ENCODE measurements at places on chromosomes 7 and 10.

DNA sequence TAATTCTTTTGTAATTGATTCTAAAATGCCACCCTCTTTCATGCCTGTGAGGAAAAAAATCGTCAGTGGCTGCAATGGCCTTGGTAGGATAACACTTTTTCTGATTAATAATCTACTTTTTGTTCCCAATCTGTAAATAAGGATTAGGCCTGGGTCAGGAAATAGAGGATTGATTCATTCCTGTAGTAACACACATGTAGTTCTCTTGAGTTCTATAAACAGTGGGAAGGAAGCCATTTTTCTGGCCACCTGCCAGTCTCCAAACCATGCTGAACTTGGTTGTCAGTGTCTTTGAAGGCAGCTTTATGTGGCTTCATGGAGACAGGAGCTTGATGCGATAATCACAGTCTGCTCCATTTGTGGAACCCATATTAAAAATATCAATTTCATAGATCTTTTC, 169.3 kb upstream of the NFE2L3 start:
- DNase-seq: no peak

- DNase-seq: no peak
These were observed 209.6 kb downstream of the KIAA1217 start for GRCh38 chr10:24418532-24418931.

DNA sequence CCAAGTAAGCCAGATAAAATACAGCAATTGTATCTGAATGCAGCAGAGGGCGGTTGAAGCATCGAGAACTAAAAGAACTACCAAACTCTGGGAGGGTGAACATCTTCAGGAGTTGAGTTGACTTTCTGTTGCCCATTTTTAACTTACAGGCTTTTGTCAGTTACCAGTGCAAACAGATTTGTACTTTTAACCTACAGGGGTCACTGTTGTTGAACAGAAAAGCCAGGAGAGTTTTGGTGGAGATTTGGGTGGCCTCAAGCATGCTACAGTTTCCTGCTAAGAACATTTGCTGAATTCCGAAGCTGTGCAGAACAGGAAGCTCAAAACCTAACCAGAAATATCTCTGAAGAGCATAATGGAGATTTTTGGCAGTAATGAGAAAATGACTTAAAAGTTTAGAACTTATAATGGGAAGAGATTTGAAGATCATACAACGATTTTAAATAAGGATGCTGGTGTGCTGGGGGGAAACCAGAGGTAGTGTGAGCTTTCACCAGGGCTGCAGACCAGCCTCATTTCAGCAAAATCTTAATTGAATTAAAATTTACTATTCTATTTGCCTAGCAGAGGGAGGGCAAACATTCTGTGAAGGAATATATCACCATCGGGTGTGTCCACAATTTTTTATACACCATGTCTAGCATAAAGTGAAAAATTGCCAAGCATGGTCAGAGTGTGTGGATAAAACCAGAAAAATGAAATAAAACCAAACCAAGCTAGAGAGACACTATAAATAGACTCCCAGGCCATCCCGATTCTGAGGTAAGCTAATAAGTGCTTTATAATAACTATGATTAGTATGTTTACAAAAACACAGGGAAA, 208.6 kb upstream of the CCDC6 start:
- peak; percentile 81 for DNase-seq

DNA sequence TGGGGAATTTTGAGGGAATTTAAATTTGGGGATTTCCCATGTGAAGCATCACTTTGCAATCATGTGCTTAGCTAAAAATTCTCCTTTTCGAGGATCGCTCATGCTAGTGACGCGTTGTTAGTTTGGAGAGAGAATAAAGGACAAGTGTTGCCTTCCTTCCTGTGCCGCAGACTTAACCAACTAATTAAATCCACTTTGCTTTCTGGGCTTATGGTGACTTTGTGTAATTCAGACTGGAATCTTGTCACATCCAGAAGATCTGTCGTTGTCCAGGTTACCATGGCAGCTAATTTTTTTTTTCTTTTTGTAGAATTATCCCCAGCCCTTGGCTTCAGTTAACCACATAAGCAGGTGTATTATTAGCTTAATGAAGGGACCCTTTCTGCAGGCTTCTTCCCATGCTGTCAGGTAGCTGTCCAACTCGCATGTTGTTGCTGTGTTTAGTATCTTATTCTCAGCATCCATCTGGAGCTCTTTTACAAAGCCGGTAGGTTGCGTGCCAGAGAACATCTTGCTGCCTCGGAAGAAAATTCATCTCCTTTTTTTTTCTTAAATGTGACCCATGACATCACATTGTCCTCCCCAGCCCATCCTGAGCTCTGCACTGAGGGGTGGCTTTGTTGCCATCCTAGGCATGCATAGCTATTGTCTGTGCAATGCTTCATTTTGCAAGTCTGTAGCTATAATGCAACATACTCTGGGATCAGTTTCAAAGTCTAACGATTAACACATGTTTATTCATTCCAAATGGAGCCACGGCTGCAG, 47.2 kb upstream of the NRP1 start:
- peak; percentile 59 for DNase-seq

- no peak for DNase-seq
These were observed 183.9 kb downstream of the THSD7A start for GRCh38 chr7:11648101-11648500.

GRCh38 chr7:95433952-95434556, 774 bp downstream of the PON2 start:
- DNase-seq: no peak

- DNase-seq: no peak
These were observed 27.2 kb downstream of the HIPK2 start for GRCh38 chr7:139750459-139751095.

DNA sequence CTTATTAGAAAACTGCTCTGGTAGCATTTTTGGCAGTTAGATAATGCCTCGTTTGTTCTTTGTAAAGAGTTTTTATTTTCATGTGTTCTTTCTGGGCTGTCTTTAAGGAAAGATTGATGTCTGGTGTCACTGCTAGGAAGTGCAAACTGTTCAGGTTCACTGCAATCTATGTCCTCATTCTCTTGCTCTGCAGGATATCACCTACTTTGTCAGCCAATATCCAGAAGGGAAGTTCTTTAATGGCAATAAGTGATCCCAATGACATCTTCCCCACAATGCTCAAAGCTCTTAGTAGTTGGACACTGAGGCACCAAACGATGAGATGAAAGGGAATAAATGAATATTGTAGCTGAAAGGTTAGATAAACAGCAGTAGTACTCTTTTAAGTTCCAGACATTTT, 115.1 kb downstream of the AGMO start:
- DNase-seq: no peak
